ENCODE measurements at places on chromosomes 16 and 17.

DNA sequence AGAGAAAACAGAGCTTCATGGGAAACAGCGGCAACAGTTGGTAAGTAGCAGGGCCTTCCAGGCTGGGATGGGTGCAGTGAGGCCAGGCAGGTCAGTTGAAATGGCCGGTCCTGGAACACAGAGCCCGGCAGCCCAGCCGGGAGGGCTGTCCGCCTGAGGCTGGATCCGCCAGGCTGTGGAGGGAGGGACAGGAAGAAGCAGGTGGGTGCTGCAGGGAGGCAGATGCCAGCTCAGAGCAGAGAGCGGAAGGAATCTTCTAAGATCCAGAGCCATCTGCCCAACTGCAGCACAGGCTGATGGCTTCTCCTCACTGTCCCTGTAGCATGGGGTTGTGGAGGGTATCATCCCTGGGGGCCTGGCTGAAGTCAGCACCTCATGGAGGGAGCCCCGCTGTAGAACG lies 599 bp downstream of the RNF112 start:
- no peak for DNase-seq

GRCh38 chr17:37520174-37520573 lies 30.5 kb downstream of the DUSP14 start:
- DNase-seq = no peak

DNA sequence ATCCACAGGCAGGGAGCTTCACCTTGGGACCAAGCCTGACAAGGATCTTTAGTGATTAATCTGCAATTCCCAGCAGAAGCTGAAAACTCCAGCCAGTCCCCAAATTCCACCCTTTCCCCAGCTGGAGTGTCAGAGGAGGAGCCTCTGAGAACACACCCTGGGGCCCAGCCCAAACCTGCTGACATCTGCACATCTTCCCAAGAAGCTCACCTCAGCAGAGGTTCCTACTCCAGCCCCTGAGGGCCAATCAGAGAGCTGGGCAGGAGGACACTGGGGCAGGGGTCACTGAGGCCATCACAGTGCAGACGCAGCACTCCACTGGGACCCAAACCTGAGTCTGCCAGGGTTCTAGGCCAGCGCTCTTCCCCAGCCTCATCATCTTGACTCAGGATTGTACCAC lies 44.9 kb downstream of the CNGB1 start:
- DNase-seq = no peak

GRCh38 chr17:56540836-56541235 lies 52.7 kb upstream of the NOG start:
- no peak for DNase-seq

DNA sequence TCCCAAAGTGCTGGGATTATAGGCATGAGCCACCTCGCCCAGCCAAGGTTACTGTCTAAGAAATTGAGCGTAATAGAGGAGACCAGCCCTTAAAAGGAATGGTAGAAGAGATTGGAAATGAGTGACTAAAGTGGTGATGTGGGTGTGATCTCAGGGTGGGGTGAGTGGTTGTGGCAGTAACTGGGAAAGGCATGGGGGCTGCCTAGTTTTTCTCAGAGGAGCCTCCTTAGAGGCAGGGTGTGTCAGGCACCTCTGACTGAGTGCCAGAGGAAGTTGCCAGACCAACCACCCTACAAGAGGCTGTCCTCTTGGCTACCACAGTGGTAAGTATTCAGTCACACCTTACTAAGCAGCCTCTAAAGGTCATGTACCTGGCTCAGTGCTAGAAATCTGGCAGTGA lies 8.9 kb downstream of the DUS2 start:
- DNase-seq = no peak

- no peak for DNase-seq
These were observed 39.1 kb downstream of the CENPV start for GRCh38 chr17:16314189-16314588.

DNA sequence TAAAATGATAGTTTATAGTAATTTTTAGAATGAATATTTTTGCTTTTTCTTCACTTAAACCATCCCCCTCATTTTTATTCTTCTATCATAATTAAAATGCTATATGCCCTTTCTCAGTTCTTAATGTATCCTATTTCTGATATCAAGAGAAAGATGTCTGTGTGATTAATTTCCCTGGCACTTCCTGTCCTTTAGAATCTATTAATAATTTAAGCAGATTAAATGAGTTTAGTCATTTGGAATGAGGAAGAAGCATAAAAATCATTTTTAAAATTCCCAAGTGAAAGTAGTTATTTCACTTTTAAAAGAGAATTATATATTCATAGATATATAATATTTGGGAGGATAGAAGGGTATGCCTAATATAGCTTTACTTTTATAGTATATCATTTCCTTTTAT lies 27.8 kb upstream of the CDR2 start:
- DNase-seq = no peak

GRCh38 chr17:41534899-41535546 lies 6.9 kb upstream of the KRT19 start:
- no peak for DNase-seq

GRCh38 chr16:85563034-85563433 lies 50.1 kb upstream of the GSE1 start:
- DNase-seq = no peak

DNA sequence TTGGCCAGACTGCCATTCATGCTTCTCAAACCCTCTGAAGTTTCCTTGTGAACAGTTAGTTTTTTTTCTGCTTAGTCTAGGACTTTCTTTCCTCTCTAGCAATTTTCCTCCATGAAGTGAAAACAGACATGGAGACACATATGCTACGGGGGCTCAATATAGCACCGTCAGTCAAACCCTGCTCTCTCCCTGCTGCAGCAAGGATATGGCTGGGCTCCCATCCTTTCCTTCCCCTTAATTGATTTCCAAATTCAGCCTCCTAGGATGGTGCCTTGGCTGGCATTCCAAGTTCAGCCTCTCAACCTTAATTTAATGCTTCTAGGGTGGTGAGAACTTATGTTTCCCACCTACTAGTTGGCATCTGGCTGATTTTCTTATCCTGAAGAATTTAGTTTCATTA lies 436.7 kb downstream of the NPIPA7 start:
- no peak for DNase-seq

DNA sequence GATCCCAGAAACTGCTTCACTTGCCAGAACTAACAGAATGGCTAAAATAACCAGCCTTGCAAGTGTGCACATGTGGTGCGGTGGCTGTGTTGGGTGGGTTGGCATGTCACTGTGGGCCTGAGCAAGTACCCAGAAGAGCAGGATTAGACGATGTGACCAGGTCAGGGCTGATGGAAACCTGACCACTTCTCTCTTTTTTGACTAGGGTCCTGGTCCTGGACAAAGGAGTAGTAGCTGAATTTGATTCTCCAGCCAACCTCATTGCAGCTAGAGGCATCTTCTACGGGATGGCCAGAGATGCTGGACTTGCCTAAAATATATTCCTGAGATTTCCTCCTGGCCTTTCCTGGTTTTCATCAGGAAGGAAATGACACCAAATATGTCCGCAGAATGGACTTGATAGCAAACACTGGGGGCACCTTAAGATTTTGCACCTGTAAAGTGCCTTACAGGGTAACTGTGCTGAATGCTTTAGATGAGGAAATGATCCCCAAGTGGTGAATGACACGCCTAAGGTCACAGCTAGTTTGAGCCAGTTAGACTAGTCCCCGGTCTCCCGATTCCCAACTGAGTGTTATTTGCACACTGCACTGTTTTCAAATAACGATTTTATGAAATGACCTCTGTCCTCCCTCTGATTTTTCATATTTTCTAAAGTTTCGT lies 16.7 kb downstream of the ANKRD40 start:
- no peak for DNase-seq

DNA sequence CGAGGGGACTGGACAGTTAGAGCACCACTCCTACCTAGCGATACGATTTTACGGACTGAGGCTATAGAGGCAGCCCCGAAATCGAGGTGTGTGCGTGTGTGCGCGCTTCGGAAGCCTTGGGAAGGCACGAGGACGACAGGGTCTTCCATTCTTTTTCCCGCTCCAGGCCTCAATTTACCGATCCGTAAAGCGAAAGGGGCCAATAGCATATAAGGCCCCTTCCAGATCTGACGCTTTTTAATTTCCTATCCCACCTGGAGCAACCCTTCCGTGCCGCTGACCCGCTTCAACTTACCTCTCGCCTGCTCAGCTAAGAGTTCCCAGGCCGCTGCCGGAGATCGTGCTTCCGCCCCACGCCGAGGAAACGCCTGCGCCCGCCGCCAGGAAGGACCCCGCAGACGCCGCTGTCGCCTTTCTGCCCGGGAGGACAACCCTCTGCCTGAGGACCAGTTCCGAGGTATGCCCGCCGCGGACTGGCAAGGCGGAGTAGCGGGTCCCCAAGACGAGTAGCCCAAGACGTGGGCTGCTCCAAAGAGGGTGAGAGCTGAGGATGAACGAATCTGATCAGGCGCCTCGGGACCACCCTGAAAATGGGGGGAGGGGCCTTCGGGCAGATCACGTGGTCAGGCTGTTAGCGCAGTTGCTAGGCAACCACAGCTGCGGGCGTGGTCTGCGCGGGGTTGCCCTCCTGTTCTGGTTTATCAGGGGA lies at the start of gene EFTUD2:
EFTUD2 (minus strand) TSS at position 372 of the 709 bp plus-strand sequence. CDS start 4,924 bp downstream, outside the sequence.
- peak; percentile 83 for DNase-seq

DNA sequence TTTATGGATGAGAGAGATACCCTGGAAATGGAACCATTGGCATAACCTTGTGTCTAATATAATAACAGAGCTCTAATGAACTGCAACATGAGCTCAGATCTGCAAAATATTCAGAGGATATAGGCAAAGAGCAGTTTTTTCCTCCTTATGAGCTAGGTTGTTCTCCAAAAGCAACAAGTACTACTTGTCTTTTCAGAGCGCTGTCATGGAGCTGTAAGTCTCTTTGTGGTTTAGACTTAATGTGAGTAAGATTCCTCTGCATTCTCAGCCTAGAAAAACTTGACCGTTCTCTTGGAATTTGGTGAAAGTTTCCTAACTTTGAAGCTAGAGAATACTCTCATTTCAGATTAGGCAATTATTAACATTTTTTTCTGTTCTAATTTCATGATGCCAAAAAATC lies 85.2 kb downstream of the FTO start:
- no peak for DNase-seq

DNA sequence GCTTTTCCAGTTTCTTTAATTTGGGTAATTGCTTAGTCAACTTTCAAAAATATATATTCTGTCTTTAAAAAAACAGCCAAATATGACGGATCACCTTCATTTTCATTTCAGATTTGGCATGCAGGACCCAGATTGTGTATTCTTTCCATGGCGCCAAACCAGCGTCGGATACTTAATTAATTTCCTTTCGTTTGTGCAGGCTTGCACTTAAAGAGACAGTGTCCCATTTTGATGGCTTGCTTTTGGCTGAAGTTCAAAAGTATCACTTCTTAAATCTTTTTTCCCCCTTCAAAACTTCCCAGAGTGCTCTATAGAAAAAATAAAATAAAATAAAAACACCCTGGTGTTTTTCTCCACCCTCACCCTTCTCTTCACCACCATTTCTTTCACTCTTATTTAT lies 394.5 kb upstream of the SOX9 start:
- no peak for DNase-seq

Measured in GM12892 (cell line).